Activated CD4-positive, alpha-beta T cell treated with anti-CD3 and anti-CD28 coated beads, Interleukin-2, amount 50 U/mL, for 4 hours (primary cell): ENCODE measurements at places on chromosomes 5 and 9.

DNA sequence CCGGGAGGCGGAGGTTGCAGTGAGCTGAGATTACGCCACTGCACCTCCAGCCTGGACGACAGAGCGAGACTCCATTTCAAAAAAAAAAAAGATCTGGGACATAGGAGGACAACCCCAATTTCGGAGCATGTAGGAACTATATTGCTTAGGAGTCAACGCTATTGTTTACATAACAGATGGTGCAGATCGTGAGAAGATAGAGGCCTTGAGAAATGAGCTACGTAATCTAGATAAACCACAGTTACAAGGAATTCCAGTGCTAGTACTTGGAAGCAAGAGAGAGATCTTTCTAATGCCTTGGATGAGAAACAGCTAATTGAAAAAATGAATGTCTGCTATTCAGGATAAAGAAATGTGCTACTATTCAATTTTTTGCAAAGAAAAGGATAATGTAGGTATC, 20.3 kb downstream of the TBC1D2 start:
- no peak for DNase-seq

GRCh38 chr5:83632874-83633273, 87.8 kb downstream of the HAPLN1 start:
- no peak for DNase-seq

GRCh38 chr5:8340261-8340660, 471.3 kb downstream of the MTRR start:
- DNase-seq, result no peak

DNA sequence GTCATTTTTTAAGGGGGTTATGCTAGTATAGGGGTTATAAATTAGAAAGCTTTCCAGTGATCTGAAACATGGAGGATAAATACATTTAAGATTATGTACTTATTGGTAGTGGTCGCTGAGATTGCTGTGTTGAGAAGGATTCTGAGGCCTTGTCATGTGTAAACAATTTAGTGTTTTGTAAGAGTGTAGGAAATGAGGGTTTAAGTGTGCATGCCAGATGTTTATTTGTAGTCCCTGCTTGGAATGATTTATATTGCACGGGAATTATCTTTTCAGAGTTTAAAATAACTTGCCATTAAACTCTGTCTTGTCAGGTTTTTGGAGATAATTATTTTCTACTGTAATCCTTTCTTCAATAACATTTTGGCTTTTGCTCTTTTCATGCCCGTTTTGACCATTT, 19.4 kb downstream of the ZNF618 start:
- DNase-seq, result no peak

- no peak for DNase-seq
Measured at GRCh38 chr5:31417512-31417911, 114.4 kb downstream of the DROSHA start.

- DNase-seq, result no peak
Measured at GRCh38 chr9:1748407-1748806, 266.7 kb upstream of the SMARCA2 start.

DNA sequence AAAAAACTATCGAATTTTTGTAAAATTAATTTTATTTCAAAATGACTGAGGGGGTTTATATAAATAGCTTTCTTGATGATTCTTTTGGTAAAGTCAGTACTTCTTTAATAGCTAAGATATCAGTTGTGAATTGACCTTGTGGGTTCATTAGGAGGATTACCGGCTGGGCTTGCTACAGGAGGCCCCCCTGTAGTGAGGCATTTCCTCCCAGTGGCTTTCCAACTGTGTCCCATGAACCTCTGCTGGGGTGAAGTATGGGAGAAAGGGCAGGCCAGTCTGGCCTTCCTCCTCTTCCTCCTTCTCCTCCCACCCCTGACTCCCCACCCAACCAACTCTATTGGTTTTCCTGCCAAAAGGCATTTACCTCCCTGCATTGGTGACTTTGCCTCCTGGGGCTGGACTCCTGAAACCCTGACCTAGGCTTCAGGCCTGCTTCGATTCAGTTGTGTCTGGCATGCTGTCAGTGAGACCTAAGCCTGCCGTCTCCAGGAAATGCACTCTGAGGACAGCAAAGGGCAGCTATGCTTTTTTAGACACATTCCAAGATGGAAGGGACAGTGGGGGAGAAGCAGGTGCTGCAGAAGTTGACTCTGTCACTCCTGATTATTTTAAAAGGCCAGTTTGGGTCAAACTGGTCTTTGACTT, 144.8 kb downstream of the HSPA4 start:
- DNase-seq, result no peak

- DNase-seq, result no peak
Measured at GRCh38 chr9:5651246-5651645, 22.3 kb downstream of the RIC1 start.
